Activated naive CD8-positive, alpha-beta T cell treated with anti-CD3 and anti-CD28 coated beads for 36 hours (primary cell): ENCODE measurements at places on chromosomes 4 and X. TPM values are rescaled to one million over a fixed set of nuclear protein-coding genes. Genes with fewer than 3 reads are reported as not detected.

Gene TRAPPC11
- 21.6 TPM for total RNA-seq

Gene WDR44
- total RNA-seq, result 9.7 TPM

Gene SLC9A6
- total RNA-seq, result 11.7 TPM

Gene TMEM35A
- not detected for total RNA-seq

DNA sequence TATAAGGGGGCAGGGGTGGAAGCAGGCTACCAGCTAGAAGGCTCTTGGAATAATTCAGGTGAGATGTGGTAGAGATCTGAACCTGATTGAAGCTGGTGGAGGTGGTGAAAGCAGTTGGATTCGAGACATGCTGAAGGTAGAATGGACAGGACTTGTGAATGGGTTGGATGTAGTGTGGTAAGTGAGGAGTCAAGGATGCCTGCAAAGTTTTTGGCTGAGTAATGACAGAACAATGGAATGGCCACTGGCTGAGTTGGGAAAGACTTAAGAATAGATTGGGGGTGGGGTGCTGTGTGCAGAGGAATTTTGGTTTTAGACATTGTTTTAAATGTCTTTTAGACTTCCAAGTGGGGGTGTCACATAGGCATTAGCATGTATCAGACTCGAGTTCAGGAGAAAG is 33.5 kb downstream of the HPF1 start:
- H3K27ac ChIP-seq, result no peak overlapping the region
- H3K4me3 ChIP-seq, result no peak overlapping the region
- H3K4me1 ChIP-seq, result no peaks in the 10 kb centered on the region
- DNase-seq, result no peak
- H3K27me3 ChIP-seq, result no peaks in the 10 kb centered on the region
- peaks cover 4% of the 10 kb centered on the region for H3K36me3 ChIP-seq

- H3K4me3 ChIP-seq, result no peak overlapping the region
- no peaks in the 10 kb centered on the region for H3K27me3 ChIP-seq
Observed at GRCh38 chr4:147790412-147790811, 58.5 kb downstream of the ARHGAP10 start.

GRCh38 chr4:791898-792625 is 33.9 kb downstream of the CPLX1 start:
- peak; percentile 60 for DNase-seq
- peaks cover 48% of the 10 kb centered on the region for H3K27me3 ChIP-seq
- H3K4me1 ChIP-seq, result peaks cover 25% of the 10 kb centered on the region
- no peak overlapping the region for H3K27ac ChIP-seq

DNA sequence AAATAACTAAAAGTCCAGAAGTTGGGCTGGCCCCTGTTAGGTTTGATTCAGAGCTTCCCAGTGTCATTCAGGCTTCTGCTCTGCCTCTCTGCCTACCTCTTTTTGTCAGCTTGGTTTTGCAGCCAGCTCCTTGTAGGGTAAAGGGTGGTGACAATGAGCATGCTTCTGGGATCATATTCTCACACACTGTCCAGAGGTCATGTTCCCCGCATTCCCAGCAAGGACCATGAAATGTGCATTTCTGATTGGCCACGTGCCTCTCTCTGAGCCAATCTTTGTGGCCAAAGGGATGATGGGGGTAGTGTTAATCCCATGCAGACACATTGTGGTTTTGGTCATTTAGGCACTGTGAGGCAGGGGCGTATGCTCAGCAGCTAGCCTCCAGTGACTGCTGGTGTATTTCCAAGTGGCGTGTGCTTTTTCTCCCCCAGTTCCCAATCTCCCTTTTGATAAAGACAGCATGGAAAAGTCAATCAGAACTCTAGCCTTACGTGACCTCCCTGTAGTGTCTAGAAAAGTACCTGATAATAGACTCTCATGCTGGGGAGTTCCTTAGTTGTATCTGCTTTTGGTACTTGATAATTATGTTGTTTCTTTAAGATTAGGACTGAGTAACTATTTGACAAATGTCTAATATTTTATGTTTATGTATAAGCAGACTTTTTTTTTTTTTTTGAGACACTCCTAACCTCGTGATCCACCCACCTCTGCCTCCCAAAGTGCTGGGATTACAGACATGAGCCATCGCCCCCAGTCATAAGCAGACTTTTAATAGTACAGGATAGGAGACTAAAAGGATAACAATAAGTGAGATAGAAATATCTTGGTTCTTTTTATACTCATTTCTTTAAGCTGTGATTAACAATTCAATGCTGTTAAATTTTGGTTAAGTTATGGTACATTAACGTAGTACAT is 57.8 kb downstream of the KIAA0232 start:
- H3K36me3 ChIP-seq, result peaks cover 32% of the 10 kb centered on the region
- no peak overlapping the region for H3K4me3 ChIP-seq
- H3K4me1 ChIP-seq, result peaks cover 13% of the 10 kb centered on the region
- no peak for DNase-seq

DNA sequence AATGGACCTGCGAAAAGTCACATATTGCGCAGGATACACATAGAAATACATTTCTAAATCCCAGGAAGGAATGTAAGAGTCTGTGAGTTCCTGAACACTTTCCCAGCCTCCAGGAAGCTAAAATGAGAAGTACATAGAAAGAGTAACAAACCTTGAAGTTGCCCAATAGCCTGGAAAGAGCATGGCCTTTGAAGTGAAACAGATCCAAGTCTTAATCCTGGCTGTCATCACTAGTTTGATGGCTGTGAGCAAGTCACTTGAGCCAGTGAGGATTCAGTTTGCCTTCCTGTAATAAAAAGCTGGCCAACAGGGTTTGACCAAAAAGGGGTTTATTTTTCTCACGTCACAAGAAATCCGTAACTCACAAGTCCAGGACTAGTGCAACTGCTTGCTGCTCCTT is 69.8 kb downstream of the ARHGEF38 start:
- DNase-seq, result no peak
- H3K4me3 ChIP-seq, result no peak overlapping the region
- H3K27me3 ChIP-seq, result peaks cover 3% of the 10 kb centered on the region
- H3K4me1 ChIP-seq, result no peaks in the 10 kb centered on the region

GRCh38 chr4:71456841-71457240 is 118.0 kb downstream of the SLC4A4 start:
- no peaks in the 10 kb centered on the region for H3K4me1 ChIP-seq
- H3K27me3 ChIP-seq, result no peaks in the 10 kb centered on the region
- no peak overlapping the region for H3K27ac ChIP-seq
- H3K36me3 ChIP-seq, result no peaks in the 10 kb centered on the region
- no peak for DNase-seq

- no peaks in the 10 kb centered on the region for H3K27me3 ChIP-seq
- H3K4me1 ChIP-seq, result no peaks in the 10 kb centered on the region
- DNase-seq, result no peak
- H3K36me3 ChIP-seq, result no peaks in the 10 kb centered on the region
Observed at GRCh38 chrX:37000140-37000539, 8.0 kb upstream of the FAM47C start.

DNA sequence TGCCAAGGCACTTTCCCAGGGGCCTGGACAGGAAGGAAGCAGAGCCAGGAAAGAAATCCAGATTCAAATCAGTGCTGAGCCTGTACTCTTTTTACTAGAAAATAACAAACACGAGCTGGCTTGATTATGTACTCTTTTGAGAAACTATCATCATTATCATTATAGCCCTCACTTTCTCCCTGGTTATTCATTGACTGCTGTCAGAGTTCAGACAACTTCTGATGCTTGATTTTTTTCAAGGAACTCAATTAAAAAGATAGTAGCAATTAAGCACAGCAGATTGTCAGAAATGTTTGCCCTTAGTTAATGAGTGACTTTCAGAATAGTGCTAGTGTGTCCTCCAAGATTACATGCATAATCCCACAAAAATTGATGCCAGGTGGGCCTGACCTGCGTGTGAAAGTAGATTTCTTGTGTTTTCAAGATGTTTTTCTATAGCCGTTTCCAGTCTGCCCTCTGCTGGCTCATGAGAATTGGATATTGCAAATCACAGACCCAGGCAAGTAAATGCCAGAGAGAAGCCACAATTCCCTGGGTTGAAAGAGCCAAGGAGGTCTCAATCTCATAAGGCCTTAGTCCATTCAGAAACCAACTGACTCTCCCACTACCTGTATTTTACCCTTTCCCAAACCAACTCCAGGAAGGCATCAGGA is 14.3 kb upstream of the PNPLA4 start:
- no peak overlapping the region for H3K4me3 ChIP-seq
- no peaks in the 10 kb centered on the region for H3K36me3 ChIP-seq
- H3K27ac ChIP-seq, result no peak overlapping the region
- DNase-seq, result no peak
- no peaks in the 10 kb centered on the region for H3K27me3 ChIP-seq

DNA sequence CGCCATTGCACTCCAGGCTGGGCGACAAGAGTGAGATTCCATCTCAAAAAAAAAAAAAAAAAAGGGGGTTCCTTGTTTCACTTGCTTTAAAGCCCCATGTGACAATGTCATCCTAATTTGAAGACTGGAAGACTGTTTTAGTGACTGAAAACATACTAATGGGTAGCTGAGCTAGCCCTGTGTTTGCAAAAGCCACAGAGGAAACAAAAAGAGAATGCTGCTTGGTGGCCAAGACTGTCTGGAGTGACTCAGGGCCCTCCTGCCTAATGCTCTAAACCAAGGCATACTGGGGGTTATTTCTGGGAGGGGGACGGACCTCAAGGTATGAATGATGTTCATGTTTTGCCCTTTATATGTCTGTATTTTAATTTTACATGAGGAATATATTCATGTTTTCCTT is 16.0 kb downstream of the HPSE start:
- peaks cover 6% of the 10 kb centered on the region for H3K4me1 ChIP-seq
- no peak overlapping the region for H3K27ac ChIP-seq
- peaks cover 21% of the 10 kb centered on the region for H3K36me3 ChIP-seq
- no peaks in the 10 kb centered on the region for H3K27me3 ChIP-seq
- H3K4me3 ChIP-seq, result no peak overlapping the region
- DNase-seq, result no peak

GRCh38 chr4:7552466-7552865 is 117.7 kb upstream of the PSAPL1 start:
- peaks cover 3% of the 10 kb centered on the region for H3K36me3 ChIP-seq
- DNase-seq, result no peak
- H3K27ac ChIP-seq, result no peak overlapping the region
- H3K27me3 ChIP-seq, result no peaks in the 10 kb centered on the region
- H3K4me3 ChIP-seq, result no peak overlapping the region
- H3K4me1 ChIP-seq, result no peaks in the 10 kb centered on the region

DNA sequence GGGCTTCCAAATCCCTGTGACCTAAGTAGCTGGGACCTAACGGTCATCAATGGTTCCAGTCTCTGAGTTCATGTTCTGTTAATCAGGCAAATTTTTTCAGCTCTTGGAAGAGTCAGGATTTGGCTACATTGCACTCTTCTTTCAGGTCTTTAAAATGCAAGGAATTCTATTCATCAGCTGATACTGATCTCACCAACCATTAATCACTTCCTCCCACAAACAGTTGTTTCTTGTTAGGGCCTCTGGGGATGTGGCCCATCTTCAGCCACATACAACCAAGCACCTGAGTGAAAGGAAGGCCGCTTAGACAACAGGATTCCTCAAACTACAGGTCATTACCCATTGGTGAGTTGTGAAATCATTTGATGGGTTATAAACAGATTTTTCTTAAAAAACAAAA is 71.7 kb downstream of the FANCB start:
- no peaks in the 10 kb centered on the region for H3K27me3 ChIP-seq
- H3K36me3 ChIP-seq, result peaks cover 9% of the 10 kb centered on the region
- DNase-seq, result no peak
- no peak overlapping the region for H3K27ac ChIP-seq
- no peak overlapping the region for H3K4me3 ChIP-seq

GRCh38 chr4:75089206-75089605 is 156.3 kb downstream of the PARM1 start:
- no peak overlapping the region for H3K27ac ChIP-seq
- H3K4me3 ChIP-seq, result no peak overlapping the region
- no peaks in the 10 kb centered on the region for H3K27me3 ChIP-seq
- no peaks in the 10 kb centered on the region for H3K36me3 ChIP-seq

GRCh38 chr4:5890063-5890727 is 2.7 kb downstream of the CRMP1 start:
- no peak for DNase-seq
- H3K36me3 ChIP-seq, result no peaks in the 10 kb centered on the region
- H3K27ac ChIP-seq, result no peak overlapping the region
- no peak overlapping the region for H3K4me3 ChIP-seq
- peaks cover 80% of the 10 kb centered on the region for H3K27me3 ChIP-seq

DNA sequence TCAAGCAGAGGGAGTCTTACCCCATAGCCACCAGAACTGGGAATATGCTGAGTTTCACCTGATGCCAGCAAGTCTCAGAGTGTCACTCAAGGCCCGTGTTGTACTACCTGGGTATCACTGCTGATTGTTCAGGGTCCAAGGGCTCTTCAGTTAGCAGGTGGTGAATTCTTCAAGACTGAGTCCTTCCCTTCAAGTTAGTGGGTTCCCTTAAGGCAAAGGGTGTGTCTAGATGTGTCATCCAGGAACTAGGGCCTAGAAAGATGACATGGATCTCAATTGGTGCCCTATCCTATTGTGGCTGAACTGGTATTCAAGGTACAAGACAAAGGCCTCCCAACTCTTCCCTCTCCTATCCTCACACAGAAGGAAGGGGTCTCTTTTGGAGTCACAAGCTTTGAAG is 159.9 kb upstream of the DIPK2B start:
- H3K36me3 ChIP-seq, result no peaks in the 10 kb centered on the region
- H3K4me3 ChIP-seq, result no peak overlapping the region
- no peak overlapping the region for H3K27ac ChIP-seq
